ENCODE measurements at places on chromosomes 2 and 18.

DNA sequence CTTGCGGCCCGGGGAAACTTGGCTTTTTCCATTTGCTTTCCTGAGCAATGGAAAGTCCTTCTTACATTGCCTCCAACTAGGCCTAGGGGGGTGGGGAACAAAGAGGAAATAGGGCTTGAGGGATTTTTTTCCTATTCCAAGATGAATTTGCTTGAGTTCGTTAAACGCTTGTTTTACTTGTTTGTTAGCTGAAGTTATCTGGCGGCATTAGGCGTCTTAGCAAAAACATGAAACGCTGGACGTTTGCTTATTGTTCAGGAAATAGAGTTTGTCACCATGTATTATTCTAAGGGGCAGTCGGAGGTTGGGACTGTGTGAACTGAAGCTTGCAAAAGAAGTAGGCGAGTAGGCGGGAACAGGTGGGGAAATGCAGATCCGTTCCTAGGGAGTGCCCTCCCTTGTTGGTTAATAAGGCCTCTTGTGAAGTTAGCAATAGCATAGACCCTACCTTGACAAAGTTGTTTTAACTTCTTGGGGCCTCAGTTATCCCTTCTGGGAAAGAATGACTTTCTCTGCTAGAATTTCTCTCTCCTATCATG lies 1.9 kb downstream of the CABLES1 start:
- DNase-seq, result no peak

GRCh38 chr2:26579025-26579722 lies 62.0 kb downstream of the CIB4 start:
- no peak for DNase-seq

DNA sequence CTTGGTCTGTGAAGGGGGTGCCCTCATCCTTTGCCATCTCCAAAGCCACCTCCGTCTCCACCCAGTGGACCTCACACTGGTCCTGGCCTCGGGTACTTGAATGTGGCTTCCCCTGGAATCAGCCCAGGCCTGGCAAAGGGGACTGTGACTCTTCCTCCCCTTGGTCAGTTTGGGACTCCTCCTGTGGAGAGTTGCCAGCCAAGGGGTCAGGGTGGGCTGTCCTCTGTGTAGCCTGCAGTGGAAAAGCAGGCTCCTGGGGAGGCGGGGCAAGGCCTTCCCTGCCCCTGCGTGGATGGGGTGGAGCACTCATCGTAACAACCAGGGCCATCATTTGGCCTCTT lies 59.8 kb downstream of the INHBB start:
- DNase-seq, result no peak

- no peak for DNase-seq
Observed at GRCh38 chr18:74692367-74693013, 94.8 kb downstream of the ZNF407 start.

DNA sequence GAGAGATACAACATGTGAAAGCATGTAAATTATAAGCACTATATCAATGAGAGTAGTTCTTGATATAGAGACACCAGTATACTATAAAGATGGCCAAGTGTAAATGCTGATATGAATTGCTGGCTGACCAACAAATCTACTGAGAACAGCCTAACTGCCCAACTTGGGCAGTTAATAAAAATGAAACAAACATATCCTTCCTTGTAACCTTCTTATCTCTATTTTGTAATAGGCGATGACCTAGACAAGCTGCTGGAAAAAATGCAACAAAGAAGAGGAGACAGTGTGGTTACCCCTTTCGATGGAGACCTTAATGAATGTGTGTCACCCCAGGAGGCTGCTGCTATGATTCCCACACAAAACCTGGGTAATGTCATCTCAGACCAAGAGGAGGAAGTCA lies 148.7 kb downstream of the ESCO1 start:
- DNase-seq, result no peak

DNA sequence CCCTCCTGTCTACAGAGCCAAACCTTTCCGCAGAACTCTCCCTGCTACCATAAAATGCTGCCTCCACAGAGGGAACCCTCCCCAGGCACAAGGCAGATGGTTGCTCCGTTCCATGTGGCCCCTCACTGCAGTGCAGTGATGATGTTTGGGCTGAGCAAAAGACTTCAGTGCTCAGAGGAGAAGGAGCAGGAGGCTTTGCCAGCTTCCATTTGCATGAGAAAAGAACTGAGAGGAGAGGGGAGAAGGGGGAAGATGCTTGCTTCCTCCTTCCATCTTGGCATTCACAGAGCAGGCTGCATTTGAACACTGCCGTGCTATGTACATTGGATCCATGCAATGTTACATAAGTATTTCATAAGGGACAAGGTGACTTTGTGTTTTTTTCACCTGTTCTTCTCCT lies 46.6 kb upstream of the TMEM200C start:
- DNase-seq, result no peak

- DNase-seq, result no peak
Observed at GRCh38 chr2:31958140-31958717, 52.6 kb downstream of the MEMO1 start.

GRCh38 chr2:204538182-204539018 lies 6.9 kb upstream of the PARD3B start:
- no peak for DNase-seq

DNA sequence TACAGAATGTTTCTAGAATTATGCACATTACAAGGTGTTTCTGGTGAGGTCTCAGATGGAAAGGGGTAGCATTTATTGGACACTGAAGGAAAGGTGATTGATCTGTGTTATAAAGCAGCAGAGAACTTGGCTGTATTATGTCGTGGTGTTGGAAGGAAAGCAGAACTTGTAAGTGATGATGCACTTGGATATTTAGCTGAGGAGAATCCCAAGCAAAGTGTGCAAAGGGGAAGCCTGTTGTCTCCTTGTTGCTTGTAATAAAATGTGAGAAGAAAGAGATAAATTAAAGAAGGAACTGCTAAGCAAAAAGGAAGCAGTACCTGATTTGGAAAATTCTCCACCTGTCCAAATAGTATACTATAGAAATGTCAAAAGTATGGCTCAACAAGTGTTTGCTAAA lies 12.2 kb upstream of the SCYGR5 start:
- DNase-seq, result no peak

GRCh38 chr2:205937211-205937610 lies 148.8 kb downstream of the INO80D start:
- no peak for DNase-seq

DNA sequence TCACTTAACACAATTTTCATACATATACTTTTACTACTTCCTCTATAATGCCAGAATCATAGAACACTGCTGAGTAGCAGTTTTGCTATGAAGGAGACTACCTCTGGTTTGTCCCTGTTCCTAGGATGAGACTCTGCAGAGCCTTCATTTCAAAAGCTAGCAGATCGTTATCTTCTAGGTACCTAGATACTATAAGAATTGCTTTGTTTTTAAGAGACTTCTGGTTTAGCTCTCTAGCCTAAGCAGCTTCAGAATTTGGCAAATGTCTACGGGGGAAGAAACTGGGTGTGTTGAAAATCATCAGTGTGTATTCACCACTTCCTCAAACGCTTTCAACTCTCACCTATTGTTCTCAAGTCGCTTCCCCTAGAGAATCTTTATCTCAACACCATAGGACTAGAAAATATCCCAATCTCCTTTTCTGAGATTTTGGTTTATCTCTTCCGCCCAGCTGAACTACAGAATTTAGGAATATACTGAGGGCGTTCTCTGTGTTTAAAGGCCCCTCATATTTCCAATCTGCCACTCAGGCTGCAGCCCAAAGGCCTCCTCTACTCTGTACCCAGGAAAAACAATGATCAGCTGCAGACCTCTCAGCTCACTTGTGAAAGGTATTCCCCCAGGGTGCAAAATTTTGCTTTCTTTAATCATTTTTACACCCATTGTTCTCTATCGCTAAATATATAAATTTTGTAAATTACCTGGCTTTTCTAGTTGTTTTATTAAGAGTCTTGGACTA lies 28.7 kb downstream of the SMAD2 start:
- no peak for DNase-seq

Measured in stimulated activated CD8-positive, alpha-beta memory T cell treated with anti-CD3 and anti-CD28 coated beads, Interleukin-4, amount 100 ng/mL, for 48 hours (primary cell).